Naive thymus-derived CD8-positive, alpha-beta T cell (primary cell): ENCODE measurements at places on chromosomes 11 and 22. TPM values are rescaled to one million over a fixed set of nuclear protein-coding genes. Genes with fewer than 3 reads are reported as not detected.

Gene SERPING1
- not detected for total RNA-seq

Gene LRRN4CL
- not detected for total RNA-seq

Gene DEPDC5
- 41.4 TPM for total RNA-seq

Gene CEND1
- total RNA-seq = not detected

Gene ANGPTL5
- not detected for total RNA-seq

Gene MIF
- total RNA-seq = 206 TPM

Gene RAB36
- 1.1 TPM for total RNA-seq

Gene BLID
- total RNA-seq = not detected

GRCh38 chr22:36208914-36209313 is 7.3 kb upstream of the APOL4 start:
- no peak for DNase-seq

DNA sequence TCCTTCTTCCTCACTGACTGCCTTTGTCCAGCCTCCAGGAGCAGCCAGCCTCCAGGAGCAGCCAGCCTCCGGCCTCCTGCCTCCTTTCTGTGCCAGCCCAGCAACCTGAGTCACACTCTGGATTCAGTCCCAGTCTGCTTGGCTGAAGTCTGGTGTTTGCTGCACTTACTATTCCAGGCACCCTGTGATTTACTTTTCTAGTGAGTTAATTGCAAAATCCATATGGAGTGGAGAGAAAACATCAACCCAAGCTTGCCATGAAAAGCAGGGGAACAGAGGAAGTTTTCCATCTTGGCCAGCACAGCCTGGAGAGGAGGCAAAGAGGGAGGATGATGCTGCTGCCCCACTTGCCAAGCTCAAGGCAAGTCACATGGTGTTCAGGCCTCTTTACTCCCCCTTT is 400.5 kb downstream of the TENM4 start:
- DNase-seq = no peak

DNA sequence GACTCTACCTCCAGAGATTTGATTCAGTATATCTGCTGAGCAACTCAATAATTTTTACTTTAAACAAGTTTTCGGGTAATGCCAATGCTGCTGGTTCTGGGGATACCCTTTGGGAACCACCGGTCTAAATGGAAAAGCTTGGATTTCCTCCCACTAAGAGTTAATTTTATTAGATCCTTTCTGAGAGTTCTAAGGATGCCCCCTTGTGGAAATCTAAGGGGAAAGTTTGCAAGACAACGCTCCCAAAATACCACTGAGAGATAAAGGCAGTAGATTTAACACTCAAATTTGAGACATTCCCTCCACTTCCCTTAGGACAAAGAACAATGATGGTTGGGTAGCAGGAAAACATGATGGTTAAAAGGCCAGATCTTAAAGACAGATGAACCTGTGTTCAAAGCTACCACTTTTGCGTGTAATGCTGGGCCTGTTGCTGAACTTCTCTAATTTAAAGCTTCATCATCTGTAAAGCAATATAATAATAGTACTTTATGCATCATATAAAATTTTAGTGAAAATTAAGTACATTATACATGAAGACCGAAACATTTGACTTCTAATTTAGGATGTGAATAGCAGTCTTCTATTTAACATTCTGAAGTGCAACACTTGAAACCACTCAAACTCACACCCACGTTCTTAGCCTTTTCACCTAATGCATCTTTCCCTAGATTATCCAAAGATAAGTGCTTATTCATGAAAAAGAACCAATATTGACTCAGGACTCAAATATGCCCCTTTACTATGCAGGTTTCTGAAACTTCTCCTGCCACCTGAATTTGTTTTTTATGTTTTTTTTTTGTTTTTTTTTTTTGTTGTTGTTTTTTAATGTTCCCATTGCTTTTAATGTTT is 110.1 kb upstream of the LUZP2 start:
- DNase-seq = no peak

DNA sequence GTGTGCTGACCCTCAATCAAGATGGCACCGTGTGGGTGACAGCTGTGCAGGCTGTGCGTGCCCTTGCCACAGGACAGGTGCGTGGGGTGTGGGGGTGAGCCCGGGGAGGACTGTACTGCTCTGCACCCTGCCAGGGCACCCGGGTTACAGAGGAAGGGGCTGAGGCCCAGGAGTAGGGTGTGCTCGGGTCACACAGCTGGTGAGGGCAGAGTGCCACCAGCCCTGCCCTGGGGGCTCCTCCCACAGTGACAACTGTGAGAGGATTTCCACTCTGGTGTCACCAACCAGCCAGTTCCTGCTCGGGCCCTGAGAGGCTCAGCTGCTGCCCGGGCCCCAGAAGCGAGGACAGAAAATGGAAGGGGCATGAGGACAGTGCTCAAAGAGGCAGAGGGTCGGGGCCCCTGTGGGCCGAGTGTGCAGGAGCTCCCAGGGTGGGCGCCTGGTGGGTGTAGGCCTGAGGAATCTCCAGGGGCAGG is 20.5 kb downstream of the TRMU start:
- no peak for DNase-seq

- peak; percentile 66 for DNase-seq
These were observed 10.2 kb downstream of the PACS1 start for GRCh38 chr11:66080055-66080817.

DNA sequence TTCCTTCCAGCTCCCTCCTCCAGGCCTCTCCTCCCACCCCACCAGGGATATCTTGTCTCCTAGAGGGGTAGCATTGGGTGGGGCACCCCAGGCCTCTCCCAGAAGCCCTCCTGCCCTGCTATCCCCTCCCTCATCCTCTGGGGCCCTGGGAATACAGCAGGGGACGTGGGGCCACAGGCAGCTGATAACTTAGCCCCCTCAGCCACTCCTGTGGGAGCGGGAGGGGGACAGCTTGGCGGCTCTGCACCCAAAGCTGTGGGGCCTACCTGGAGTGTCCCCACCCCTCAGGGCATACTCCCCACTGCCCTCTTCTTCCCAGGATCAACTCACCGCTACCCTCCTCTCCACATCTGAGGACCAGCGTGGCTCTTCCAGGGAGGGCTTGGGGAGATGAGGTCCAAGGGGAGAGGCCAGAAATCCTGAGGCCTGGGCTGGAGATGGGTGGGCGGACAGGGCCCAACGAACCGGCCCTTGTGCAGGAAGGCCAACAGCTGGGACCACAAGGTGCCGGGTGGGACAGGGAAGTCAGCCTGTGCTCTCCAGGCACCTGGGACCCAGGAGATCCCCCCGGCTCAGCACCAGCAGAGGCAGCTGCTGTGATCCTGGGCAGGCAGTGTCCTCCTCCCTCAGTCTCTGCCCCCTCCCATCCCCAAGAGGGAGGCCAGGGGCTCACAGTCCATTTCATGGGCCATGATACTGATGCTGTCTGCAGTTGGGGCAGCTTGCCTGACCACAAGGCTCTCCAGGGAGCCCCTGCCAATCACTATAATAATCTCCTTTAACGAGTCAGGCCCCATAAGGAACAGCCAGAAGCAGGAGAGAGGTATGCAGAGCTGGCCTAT is 23.2 kb downstream of the NEAT1 start:
- no peak for DNase-seq

DNA sequence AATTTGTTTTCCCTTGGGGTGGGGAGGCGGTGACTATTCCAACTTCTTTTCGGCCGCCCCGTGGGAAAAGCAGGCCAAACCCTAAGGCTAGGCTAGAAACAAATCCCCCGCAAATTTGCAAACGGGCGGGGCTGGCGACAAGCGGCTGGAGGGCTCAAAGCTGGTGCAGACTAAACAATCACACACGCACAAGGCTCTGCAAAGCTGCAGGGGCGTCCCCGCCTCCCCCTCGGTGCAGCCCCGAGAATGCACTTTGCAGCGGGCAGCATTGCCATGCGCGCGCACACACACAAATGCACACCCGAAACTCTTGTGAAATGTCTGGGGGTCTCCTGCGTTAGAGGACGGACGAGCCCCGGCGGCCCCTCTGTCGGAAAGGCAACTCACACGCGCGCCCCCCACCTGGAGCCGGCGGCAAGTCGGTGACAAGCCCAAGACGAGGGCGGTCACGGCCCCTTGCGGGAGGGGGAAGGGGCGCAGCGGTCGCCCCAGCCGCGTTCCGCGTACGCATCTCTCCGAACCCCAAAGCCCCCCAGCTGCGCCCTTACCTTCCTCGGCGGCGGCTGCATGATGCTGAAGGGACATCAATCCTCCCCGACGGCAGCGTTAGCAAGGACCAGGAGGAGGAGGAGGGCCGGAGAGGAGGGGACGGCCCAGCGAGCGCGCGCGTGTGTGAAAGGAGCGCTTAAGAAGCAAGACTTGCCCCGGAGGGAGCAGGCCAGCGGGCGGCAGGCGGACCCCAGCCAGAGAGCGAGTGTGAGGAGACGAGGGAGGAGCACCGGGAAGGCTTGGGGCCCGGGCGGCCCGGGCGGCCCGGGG is 600 bp downstream of the FCHSD2 start:
- DNase-seq = peak; percentile 65

DNA sequence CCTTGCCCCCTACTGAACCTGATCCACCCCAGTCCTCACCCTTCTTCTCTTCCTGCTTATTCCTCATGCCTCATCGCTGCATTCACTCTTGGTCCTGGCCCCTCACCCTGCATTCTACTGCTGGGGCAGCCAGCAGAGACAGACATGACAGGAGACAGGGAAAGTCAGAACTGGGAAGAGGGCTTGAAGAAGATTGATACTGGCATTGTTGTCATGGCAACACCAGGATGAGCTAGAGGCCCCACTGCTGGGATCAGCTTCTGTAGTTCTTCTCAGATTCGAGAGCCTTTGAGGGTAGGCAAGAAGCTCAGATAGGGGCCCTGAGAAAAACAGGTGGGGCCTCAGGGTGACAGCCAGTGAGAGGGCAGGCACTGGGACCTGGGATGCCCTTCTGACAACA is 264.3 kb downstream of the MIAT start:
- DNase-seq = no peak

DNA sequence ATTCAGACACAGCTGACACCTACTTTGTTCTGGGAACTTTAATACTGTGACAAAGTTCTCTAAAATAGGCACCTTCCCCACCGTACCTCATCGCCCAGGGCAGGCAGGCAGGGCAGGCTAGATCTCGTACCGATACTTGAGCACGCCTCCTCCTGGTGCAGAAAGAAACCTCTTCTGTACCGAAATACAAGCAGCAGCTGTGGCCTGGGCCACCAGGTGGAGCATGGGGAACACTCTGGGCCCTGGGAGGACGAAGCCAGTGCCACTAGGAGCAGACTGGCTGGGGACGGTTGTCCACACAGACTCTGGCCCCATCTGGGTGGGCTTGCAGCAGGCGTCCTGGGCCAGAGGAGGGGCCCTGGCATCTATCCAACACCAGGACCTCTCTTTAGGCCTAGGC is 12.8 kb downstream of the PMM1 start:
- no peak for DNase-seq

- no peak for DNase-seq
These were observed 7.0 kb downstream of the CD3E start for GRCh38 chr11:118311518-118311917.

DNA sequence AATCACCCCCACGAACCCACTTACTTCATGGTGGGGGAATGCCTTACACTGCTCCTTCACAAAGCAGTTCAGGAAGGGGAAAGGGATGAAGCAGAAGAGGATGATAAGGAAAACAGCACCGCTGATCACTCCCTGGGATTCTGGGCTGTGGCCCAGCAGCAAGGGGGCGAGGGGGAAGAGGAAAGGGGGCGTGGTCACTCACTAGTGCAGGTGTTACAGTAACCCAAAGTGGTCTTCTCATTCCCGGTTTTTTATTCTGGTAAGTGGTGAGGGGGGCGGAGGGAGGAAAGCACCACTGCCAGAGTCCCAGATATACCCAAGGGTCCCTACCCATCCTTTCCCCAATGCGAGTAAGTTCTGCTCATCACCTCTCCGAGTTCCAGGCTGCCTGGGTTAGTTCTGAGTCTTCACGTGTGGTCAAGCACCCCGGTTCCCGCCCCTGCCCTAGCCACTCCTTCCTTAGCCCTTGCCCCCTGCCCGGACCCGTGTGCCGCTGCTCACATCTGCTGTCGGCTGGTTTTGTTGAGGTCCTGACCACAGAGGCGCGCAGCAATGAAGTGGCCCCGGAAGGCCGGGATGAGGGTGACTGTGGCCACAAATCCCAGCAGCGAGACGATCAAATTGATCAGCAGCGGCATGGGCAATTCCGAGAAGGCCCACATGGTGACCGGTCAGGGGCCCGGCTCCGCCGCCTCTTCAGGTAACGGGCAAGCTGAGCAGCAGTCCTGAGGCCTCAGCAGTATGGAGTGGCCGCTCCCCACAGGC is 477 bp downstream of the DPAGT1 start:
- DNase-seq = no peak

- no peak for DNase-seq
These were observed 190.0 kb downstream of the GRIA4 start for GRCh38 chr11:105799728-105800462.

DNA sequence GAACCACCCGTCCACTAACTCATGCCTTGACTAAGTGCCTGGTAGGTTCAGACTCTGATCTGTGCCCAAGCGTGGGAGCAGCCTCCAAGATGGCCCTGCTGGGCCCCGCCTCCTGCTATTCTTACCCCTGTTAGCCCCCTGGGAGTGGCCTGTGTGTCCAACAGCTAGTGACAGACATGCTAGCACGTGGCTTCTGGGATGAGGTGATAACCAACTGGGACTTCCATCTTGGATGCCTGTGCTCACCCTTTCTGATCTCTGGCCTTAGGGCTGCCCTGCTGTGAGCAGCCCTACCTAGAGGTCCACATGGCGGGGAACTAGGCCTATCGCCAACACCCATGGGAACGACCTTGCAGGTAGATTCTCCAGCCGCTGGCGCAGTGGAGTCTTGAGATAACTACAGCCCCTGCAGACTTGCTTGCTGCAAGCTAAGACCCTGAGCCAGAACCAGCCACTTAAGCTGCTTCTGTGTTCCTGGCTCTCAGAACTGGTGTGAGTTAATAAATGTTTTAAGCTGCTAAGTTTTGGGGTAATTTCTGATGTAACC is 2.7 kb downstream of the MRPL21 start:
- DNase-seq = no peak

DNA sequence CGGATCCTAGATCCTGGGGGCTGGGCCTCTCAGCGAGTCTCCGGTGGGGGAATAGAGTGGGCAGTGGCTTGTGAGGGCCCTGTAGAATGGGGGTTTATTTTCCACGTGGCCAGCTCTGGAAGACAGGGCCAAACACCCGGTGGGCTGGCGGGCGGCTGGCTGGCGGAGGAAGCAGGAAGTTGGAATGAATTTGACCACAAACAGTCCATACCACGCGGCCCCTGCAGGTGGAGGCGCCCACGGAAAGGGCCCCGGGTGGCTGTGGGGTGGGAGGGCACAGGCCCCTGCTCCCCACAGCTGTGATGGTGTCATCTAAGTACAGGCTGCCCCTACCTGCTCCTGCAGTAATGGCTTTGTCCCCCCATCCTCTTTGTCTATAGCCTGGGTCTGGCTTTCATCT is 15.1 kb downstream of the MCAT start:
- no peak for DNase-seq

DNA sequence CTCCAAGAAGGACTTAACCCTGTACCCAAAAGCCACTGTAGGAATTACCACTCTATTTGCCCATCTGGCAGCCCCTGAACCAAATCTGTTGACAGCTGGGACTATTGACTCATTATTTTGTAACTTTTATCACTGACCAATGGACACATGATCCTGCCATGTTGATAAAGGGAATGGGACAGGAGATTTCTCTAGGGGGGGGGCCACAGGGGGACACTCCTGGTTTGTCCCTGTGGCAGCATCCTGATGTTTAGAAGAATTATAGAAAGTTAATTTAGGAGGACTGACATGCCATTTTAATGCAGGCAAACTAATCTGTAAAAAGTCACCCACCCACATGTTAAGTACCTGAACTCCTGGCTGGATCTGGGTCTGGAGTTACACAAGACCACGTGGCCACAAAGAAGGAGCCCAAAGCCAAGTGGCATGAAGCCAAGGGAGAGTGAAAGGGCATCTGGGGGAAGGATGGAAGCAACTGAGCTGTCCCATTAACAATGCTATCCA is 558.1 kb downstream of the ETS1 start:
- no peak for DNase-seq
